NCI-H1092 (cell line): ENCODE measurements at places on chromosomes 1 and 21.

DNA sequence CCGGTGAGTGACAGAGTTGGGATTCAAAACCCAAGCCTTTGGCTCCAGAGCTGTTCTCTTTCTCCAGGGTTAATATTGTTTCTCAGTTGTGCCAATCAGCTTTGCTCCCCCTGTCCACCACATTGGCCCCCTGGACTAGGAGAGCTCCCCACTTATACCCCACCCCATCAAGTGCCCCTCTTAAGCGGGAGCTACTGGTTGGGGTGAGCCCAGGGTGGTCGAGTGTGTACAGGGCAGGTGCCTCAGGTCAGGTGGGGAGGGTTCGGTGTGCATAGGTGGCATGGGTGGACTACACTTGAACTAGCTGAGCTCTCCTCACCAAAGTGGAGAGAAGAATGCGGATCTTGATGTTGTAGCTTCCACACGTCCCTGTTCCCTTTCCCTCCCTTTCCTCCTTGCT lies 14.2 kb downstream of the KCNA2 start:
- DNase-seq = no peak

DNA sequence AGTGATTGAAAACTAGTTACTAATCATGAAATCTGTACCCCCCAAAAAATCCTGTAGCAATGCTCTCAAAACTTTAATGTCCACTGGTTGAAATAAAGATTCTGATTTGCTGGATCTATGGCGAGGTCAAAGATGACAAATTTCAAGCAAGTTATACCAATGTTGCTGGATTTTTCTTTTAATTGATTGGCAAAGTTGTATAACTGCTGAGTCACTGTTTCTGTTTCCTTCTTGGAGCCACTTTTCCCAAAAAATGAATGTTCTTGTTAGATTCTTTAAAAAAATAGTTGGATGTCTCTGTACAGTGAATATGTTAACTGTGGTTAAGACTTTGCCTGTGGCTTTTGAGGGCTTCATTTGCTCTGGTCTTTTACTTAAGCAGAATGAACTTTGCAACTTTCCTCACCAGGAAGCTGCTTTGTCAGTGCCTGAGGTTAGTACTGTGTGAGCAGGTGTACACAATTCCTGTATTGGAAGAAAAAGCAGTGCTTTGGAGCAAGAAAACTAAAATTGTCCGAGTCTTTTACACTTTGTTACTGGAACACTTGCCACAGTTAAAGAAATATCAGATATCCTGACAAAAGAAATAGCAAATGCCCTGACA lies 1211.9 kb downstream of the MRPL39 start:
- DNase-seq = no peak

DNA sequence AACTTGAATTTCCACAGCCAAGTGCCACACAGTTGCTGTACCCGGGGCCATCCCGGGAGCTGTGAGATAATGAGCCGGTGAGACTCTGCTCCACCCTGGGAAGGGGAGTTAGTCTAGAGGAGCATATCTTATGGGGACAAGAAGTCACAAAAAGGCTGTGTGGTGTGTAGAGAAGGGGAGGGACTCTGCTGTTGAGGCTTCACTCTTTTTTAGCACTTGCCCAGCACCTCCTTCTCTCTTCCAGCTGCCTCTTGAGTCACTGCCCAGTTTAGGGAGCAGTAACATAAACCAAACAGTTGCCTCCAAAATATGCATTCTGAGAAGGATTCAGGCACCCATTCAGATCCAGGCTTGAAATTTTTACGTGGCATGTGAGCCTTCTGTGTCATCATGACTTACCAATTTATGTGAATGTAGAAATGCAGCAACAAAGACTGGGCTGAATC lies 744 bp upstream of the WDR26 start:
- DNase-seq = no peak

DNA sequence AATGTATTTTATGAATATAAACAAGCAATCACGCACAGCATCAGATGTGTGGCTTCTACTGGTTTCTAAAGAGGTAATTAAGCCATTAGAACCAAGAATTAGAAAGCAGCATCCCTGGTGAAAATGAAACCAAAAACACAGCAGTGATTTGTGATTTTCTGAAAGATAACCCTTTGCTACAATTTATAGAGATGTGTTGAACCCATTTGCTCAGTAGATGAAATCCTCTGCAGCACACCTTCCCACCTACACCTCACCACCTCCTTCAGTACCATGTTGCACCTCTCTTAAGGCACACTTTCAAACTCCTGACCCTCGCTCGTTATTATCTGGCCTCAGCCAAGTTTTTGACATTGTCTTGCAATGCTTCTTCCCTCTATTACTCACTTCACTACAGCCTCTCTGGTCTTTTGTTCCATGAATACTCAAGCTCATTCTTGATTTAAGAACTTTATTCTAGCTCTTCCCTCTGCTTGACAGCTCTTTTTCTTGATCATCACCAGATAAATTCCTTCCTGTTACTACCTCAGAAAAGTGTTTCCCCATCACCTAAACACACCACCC lies 38.6 kb downstream of the NSL1 start:
- DNase-seq = no peak

DNA sequence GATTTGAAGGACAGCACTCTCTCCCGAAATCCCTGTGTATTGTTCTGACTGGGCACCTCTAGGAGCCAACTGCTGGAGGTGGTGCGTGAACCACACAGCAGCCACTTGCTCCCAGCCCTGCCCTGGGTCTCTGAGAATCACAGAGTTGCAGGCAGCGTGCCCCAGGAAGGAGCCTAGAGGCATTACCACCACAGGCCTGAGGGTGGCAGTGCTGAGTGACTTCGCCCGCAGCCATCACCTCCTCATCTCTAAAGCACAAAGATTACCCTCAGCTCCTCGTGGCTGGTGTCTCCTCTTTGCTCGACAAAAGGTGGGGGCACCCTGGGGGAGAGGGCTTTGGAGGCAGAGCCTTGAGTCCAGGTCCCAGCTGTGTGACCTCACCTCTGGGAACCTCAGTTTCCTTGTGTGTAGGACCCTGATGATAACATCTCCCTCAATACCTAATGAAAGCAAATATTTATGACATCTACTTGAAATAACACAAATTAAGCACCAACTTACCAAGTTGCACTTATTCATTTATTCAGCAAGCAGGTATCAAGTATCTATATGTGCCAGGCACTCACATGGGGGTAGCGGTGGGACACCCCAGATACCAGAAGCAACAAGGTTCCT lies 86.3 kb downstream of the VWA5B1 start:
- DNase-seq = peak; percentile 31

DNA sequence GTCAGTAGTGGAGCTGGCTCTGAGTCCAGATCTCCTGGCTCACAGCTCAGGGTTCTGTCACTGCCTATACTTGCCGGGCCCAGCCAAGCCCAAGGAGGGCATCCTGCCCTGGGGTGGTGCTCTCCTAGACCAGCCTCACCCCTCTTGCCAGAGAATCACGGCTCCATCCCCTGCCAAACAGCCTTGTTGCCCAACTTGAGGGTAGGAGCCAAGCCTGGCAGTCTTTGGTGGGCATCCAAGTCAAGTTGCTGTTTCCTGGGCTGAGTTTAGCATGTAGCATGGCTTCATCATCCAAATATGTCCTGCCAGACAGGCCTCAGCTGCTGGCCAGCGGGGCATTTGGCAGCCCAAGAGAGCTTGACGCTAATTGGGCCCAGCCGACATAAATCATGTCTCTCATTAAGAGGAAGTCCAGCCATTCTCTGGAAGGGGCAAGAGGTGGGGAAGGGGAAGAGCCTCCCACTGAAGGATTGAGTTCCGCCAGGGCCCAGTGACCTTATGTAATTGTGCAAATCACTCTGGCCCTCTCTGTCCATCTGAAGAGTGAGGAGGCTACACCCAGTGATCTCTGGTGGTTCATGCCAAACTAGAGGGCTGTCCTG lies 22.6 kb upstream of the TRABD2B start:
- DNase-seq = no peak
